B cell (primary cell): ENCODE measurements at places on chromosomes 12 and 14. TPM values are rescaled to one million over a fixed set of nuclear protein-coding genes. Genes with fewer than 3 reads are reported as not detected.

- DNase-seq = no peak
Observed at GRCh38 chr12:118922405-118922804, 58.9 kb upstream of the SRRM4 start.

DNA sequence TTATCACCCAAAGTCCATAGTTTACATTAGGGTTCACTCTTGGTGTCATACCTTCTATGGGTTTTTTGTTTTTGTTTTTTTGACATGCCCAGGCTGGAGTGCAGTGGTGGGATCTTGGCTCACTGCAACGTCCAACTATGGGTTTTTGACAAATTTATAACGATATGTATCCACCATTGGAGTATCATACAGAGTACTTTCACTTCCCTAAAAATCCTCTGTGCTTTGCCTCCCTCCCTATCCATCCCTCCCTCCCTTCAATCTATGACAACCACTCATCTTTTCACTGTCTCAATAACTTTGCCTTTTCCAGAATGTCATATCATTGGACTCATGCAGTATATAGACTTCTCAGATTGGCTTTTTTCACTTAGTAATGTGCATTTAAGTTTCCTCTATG, 139.0 kb upstream of the CCDC198 start:
- no peak for DNase-seq

DNA sequence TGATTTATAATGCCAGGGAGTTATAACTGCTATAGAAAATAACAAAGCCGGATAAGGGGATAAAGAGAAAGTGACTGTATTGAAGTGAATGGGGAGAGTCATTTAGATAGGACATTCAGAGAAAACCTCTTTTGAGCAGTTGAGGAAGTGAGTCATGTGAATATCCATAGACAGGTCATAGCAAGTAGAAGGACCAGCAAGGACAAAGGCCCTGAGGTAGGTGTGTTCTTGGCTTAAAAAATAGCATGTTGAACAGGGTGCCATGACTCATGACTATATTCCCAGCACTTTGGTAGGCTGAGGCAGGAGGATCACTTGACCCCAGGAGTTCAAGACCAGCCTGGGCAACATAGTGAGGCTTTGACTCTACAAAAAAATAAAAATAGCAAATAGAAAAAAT, 51.5 kb upstream of the RAP1B start:
- no peak for DNase-seq

DNA sequence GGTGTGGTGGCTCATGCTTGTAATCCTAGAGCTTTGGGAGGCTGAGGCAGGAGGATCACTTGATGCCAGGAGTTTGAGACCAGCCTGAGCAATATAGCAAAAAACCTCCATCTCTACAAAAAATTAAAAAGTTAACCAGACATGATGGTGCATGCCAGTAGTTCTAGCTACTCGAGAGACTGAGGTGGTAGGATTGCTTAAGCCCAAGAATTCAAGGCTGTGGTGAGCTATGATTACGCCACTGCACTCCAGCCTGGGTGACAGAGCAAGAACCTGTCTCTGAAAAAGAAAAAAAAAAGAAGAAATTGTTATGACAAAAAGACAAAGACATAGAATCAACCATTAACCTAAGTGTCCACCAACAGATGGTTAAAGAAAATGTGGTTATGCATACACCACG, 2.1 kb upstream of the ATP23 start:
- DNase-seq = no peak

- DNase-seq = no peak
Observed at GRCh38 chr12:114921781-114922180, 237.8 kb upstream of the TBX3 start.

- peak; percentile 49 for DNase-seq
Observed at GRCh38 chr12:55982319-55982936, 8.6 kb downstream of the RAB5B start.

- peak; percentile 26 for DNase-seq
Observed at GRCh38 chr14:20781803-20782202, 735 bp downstream of the RNASE6 start.

DNA sequence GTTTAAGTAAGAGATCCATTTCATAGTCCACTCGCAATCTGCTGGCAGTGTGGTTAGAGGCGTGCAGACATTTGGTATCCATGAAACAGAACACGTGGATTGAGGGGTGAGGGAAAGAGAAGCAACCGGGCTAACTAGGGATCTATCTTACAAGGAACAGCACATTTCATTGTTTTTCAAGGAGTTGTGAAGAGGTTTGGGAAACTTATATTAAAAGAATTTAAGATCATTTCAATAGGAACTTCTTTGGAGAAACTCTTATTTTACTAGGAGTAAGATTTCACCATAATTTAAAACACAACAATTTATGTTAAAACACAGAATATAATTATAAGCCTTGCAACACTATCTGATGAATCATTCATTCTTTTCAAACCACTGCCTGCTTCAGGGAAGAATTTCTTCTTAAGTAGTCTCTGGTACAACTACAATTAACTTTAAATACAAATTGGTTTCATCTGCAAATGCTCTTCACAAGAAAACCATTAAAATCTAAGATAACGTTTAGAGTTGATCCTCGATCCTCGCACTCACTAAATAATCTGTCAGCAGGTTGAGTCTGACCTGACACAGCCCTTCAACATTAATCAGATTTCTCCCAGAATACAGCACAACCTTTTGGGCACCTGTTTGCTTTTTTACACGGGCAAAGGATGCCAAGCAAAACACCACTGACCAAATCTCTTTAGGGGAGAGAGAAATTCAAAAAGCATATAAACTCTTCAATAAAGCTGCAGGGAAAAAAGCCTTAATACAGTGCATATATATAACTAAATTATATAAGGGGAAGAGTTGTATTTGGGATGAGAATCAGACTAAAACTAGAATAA, 27.3 kb downstream of the PPTC7 start:
- no peak for DNase-seq

Gene LRP1-AS
- polyA plus RNA-seq = not detected in 2 replicates

Gene VASH1
- polyA plus RNA-seq = 0.60 and 6.3 TPM in 2 replicates

Gene NKX2-8
- polyA plus RNA-seq = not detected in 2 replicates

Gene DAO
- not detected in 2 replicates for polyA plus RNA-seq

Gene OR4K15
- polyA plus RNA-seq = not detected in 2 replicates

Gene SLC5A8
- polyA plus RNA-seq = not detected in 2 replicates

Gene ASIC1
- polyA plus RNA-seq = 0.06 TPM in 1 of 2 replicates, not detected in the other

Gene ABHD12B
- not detected in 2 replicates for polyA plus RNA-seq
